NCI-H526 (cell line): ENCODE measurements at places on chromosomes 3 and 15.

DNA sequence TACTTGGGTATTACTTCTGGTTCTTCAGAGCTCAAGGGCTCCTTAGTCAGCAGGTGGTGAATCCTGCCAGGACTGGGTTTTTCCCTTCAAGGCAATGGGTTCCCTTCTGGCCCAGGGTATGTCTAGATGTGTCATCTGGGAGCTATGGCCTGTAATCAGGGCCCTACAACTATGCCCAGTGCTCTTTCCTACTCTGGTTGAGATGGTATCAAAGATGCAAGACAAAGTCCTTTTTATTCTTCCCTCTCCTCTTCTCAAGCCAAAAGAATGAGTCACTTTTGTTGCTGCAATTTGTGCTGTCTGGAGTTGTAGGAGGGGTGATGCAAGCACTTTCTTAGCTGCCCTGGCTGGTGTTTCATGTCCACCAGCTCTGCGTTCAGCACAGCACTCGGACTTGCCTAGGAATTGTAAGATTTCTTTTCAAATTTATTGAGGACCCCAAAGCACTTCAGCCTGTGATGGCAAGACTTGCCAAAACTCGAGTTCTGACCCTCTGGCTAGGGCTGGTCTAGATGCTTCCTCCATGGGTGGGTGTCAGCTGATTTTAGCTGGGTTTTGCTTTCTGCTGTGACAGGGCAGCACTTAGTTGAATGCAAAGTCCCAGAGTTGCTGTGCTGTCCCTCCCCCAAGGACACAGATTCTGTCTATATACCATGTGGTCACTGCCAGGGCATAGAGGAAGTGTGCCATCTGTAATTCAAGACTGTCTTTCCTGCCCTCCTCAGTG is 129.2 kb upstream of the CBLB start:
- no peak for DNase-seq

DNA sequence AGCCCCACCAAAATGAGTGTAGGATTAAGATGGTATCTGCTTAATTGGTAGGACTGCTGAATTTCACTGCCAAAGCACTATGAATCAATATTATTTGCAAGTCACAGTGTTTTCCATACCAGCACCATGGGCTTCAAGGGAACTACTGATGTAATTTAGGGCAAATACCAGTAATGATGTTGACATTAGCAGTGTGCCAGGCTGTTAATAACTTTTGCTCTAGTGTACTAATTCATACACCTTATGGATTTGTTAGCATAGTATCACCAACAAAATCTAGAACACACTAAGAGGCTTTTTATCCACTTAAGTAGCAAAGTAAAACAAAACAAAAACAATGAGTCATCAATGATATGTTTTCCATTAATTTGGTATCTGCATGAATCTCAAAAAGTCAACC is 888.2 kb downstream of the CADM2 start:
- no peak for DNase-seq

DNA sequence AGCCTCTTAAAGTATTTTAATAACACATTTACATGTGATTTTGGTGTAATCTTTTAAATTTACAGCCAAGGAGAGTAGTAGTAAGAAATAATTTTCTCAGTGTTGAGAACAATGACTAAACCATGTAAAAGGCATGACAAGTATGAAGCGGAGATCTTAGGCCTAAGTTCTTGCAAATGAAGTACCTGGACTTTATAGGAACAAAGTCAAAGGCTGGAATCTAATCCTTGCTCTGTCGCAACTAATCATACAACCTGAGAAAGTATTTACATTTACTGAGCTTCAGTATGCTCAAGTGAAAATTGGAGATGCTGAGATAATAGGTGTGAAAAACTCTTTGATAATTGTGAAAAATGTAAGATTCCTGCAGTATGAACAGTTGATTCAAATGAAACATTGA is 86.4 kb upstream of the VGLL3 start:
- no peak for DNase-seq

DNA sequence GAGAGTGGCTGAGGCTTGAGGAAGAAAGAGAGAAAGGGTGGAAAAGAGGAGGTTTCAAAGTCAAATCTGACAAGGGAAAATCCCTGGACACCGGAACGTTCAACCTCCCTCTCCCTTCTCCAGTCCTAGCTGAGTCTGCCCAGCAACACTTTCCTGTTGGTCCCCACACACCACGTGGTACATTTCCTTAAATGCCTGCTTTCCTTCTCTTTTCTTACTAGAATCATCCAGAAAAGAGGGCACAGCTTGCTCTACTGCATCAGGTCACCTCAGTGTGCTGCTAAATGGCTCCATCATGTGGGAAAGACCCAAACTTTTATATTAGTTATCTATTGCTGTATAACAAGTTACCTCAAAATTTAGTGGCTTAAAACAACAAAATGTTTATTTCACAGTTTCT is 181.2 kb downstream of the NECTIN3 start:
- DNase-seq: no peak

- DNase-seq: no peak
Observed at GRCh38 chr3:48306860-48307530, 26.5 kb downstream of the SPINK8 start.

DNA sequence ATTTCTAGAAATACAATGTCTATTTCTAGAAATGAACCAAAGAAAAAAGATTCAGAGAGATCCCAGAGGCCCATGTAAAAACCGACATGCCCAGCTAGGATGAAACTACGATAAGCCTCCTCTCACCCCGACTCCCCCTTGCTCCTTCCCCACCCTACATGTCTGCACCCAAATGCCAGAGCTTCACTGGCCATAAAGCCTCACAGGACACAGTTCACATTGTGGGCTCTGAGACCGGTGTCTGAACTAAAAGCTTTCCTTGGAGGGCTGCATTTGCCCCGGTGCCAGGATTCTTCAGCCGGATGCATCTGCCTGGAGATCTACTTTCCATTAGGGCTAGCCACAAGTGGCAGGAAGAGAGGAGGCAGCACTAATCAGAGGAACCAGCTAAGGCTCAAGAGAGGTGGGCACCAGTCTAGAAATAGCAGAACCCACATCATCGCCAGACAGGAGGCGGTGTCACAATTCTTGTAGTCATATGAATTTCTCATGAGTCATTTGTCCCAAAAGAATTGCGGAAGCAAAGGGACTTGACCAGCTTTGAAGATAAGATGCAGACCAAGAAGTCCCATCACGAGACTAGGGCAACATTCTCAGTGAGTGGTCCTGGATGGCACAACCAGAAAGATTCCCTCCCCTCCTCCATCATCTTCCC is 353.6 kb downstream of the NTRK3 start:
- DNase-seq: no peak

- no peak for DNase-seq
Observed at GRCh38 chr3:60080648-60081047, 1030.8 kb upstream of the CFAP20DC start.
